ENCODE measurements at places on chromosomes 6 and 20.

- DNase-seq, result peak; percentile 42
Measured at GRCh38 chr6:125114248-125114858, 39.2 kb upstream of the TPD52L1 start.

GRCh38 chr6:87700397-87701343, 1.4 kb downstream of the AKIRIN2 start:
- DNase-seq, result no peak

- no peak for DNase-seq
Measured at GRCh38 chr6:46263707-46264086, 92.9 kb upstream of the ENPP5 start.

DNA sequence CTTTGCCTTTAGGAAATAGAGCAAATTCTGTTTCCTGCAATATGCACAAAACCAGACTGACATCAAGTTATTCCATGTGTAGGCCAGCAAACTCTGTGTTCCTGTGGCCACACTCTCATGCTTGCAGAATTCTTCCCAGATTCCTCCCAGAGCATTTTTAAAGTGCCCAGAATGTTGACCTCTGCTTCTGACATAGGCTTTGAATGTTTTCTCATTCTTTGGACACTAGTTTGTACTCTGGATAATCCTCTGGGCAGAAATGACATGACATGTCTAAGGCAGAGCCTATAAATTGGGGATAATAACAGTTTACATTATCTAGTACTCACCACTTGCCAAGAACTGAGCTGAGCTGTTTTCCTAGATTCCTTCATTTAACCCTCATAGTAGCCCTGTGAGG, 9.2 kb upstream of the EFHC1 start:
- no peak for DNase-seq

DNA sequence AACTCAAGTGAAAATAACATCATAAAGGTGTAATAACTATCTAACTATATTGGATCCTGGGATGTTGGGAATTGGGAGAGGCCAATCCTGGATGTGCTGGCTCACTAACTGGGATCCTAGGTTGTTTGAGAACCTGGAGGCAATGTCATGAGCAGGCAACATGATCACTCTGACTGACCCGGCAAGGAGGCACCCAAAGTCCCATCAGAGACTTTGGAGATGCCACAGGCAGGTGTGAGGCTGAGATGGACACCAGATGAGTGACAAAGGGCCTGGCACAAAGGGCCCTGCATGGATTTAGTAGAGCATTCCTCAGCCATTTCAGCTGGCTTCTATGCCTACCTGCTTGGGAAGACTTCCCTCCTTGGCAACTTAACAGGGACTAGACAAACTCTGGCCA, 38.4 kb upstream of the MYLIP start:
- DNase-seq, result no peak

GRCh38 chr6:158677906-158678578, 28.2 kb downstream of the SYTL3 start:
- DNase-seq, result no peak

- no peak for DNase-seq
Measured at GRCh38 chr20:17633850-17634500, 48.1 kb downstream of the RRBP1 start.

DNA sequence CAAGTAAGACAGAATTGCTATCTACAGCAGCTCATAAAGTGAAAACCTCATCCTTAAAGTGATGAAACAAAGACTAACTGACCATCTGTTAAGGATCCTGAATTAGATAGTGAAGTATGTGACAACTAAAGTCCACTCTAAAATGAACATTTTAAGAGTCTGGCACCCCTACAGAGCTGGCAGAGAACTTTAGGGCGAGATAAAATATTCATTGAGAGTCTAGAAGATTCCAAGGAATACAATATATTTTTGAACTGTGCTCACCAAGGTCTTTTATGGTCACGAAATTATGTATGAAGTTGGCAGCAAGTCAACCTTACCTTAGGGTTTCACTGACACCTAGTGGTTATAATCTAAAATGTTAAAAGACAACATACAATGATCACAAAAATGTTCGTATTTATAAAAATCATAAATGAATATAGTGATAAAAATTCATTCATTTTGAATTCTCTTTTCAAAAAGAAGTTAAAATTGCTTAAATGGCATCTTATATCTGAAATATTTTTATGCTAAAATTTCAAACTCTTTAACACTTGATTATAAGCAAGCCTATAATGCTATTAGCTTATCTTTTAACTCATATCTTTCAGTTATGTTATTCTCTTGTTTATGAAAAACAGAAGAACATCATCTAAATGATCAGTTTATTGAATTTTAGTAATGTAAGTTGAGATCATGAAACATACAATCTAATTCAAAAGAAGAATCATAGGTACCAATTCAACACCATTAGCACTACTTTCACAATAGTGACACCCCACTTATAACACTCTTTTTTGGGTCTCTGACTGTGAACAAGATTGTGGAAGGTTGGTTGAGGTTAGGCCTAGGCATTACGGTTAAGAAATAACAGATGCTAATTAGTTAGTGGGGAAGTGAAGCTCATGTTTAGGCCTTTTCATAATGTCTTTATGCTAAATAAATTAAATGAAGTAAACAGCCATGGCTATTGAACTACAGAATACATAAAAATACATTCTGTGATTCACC, 27.5 kb downstream of the RSPH3 start:
- peak; percentile 14 for DNase-seq

GRCh38 chr20:31835977-31836852, 9.2 kb downstream of the FOXS1 start:
- no peak for DNase-seq

GRCh38 chr6:154606860-154607259, 96.4 kb upstream of the CNKSR3 start:
- no peak for DNase-seq

GRCh38 chr6:53566755-53567154, 21.9 kb upstream of the GCLC start:
- DNase-seq, result no peak

GRCh38 chr6:36662827-36663256, 15.7 kb upstream of the CDKN1A start:
- DNase-seq, result no peak

GRCh38 chr6:4021854-4022695, 56.9 kb downstream of the FAM217A start:
- DNase-seq, result peak; percentile 7

DNA sequence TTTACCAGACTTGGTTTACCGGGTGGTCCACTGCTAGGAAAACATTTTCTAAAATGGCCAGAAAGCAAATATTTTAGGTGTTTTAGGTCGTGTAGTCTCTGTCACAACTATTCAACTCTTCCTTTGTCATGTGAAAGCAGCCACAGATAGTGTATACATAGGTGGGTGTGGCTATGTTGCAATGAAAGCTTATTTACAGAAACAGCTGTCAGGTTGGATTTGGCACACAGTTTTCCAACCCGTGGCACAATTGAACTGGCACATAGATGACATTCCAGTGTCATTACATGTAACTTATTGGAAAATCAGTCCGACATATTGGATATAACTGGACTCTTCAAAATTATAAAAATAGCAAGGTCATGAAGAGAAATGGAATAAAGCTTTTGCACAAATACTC, 68.9 kb upstream of the KCNQ5 start:
- no peak for DNase-seq

- DNase-seq, result no peak
Measured at GRCh38 chr6:71523548-71523947, 234.9 kb downstream of the OGFRL1 start.

DNA sequence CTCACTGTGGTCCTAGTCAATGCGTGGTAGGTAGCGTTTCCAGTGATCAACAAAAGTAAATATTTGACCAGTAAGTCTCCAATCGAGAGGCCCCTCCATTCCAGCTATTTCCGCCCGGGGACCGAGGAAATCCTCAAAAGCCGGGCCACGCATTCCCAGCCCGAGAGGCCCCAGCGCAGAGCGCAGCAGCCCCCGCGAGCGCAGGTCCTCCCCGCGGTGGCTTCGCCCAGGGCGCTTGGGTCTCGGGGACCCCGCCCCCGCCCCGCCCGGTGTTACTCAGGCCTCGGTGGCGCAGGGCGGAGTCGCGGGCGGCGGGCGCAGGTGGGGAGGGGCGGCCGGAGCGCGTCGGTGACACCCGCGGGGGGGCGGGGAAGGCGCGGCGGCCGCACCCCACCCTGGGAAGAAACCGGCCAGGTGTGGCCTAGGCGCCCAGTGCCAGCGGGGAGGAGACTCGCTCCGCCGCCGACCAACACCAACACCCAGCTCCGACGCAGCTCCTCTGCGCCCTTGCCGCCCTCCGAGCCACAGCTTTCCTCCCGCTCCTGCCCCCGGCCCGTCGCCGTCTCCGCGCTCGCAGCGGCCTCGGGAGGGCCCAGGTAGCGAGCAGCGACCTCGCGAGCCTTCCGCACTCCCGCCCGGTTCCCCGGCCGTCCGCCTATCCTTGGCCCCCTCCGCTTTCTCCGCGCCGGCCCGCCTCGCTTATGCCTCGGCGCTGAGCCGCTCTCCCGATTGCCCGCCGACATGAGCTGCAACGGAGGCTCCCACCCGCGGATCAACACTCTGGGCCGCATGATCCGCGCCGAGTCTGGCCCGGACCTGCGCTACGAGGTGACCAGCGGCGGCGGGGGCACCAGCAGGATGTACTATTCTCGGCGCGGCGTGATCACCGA, at the start of gene DSP:
DSP (plus strand) TSS at position 497 of the 890 bp plus-strand sequence; CDS start at position 742, 245 bp downstream.
- DNase-seq, result peak; percentile 84

DNA sequence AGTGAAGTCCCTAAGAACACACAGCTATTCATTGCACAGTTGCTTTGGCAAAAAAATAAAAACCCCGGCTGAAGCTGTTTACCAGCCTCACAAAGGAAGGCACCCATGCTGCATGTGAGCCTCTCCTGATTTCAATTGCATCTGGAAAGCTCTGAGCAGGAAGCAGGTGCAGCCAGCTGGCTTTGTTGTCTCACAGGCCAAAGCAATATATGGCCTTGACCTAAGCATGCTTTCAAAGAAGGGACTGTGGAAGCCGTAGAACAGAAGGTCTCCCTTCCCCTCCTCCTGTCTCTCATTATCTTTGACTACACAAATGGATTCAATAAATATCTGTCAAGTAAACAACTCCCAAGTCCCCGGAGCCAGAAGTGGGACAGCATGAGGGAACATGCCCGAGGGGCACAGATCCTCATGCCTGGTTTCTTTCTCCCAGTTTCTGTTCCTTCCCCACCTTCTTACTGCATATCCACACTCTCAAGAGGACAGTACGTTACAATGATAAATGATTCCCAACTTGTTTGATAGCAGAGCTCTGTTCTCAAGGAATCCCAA, 57.2 kb upstream of the PCSK2 start:
- DNase-seq, result peak; percentile 66

- no peak for DNase-seq
Measured at GRCh38 chr6:112400282-112400681, 53.2 kb downstream of the RFPL4B start.

DNA sequence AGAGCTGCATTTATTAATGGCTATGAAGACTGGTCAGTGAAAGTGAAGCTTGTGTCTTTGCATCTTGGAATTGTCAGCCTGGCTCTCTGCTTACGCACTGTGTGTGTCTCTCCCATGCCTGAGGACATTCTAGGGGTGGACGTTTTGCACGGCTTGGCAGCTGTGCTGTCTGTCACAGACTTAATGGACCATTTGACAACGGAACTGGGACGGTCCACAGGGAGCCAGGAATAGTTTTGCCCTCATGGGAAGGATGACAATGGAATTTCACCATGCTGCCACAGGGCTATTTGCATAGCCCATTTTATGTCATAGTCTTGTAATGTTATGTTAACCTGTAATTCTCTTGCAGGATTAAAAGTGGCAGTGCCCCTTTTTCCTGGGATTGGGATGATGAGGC, 44.7 kb downstream of the OR2B6 start:
- no peak for DNase-seq

- DNase-seq, result no peak
Measured at GRCh38 chr6:126786262-126786661, 332.2 kb upstream of the RSPO3 start.

DNA sequence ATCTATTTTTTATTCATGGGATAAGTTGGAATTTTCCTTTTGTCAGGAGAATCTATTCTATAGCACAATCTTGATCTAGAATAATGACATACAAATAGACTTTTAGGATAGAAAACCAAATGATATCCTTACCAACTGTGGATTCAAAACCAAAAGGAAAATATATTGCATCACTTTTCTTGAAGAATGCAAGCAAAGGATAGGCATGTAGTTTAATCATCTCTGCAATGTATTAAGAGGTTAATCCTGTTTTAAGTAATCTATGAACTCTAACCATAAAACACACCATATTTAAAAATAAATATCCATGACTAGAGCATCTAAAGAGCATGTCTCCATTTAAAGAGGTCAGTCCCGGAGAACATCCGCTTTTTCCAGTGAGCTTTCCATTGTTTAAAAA, 106.7 kb upstream of the CNKSR3 start:
- DNase-seq, result no peak

- DNase-seq, result peak; percentile 65
Measured at GRCh38 chr6:6696867-6697531, 108.5 kb downstream of the LY86 start.

- no peak for DNase-seq
Measured at GRCh38 chr6:158567871-158568401, 8.0 kb downstream of the TMEM181 start.

DNA sequence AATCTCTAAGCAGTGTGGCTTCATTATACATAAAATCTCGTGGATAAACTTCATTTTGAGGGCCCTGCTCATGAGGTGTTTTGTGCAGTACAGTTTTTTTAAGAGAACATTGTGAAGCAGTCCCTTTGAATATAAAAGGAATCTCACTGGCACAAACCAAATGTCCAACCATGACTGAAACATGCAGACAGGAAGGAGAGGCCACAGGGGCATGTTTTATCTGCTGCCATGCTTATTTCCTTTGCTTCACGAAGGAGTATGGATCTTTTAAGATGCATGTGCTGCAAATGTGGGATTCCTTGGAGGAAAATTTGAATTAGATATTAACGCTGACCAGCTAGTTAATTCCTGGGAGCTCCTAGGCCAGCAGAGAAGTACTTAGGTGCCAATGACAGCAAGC, 192.3 kb downstream of the DST start:
- DNase-seq, result no peak

GRCh38 chr20:37235065-37235464, 26.5 kb downstream of the GHRH start:
- no peak for DNase-seq

DNA sequence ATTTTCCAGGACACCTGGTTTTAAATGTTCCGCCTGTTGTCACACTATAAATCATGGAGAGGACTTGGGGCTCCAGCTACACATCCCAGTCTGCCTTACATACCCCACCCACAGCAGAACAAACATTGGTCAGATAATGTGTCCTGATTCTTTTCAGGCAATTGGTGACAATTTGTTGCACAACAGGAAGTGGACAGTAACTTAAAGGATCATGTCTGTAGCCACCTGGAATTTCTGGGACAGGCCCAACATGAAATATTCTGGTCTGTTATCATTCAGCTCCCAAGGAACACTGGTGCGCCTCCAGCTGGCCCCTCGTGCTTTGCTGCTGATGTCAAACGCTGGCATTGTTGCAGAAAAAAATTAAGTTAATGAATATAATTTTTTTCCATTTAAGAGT, 117.2 kb downstream of the SOBP start:
- no peak for DNase-seq

DNA sequence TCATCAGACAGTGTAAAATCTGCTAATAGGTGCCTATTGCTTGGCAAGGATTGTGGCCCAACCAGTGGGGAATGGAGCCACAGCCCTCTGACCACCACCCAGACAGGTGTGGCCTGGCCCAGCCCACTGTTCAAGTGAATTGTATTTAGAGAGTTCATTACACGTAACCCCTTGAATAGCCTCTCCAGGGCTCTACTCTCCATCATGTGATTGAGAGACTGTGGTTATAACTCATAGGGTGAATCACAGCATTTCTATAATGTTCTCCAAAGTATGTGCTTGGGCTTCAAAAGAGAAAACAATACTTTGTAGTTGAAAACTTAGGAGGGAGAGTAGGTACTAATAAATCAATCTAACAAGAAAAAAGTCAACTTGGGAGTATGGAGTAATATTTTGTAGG, 38.4 kb downstream of the ALDH8A1 start:
- no peak for DNase-seq

- DNase-seq, result no peak
Measured at GRCh38 chr20:33000802-33001466, 3.3 kb downstream of the SUN5 start.
